Stimulated activated CD4-positive, alpha-beta T cell treated with anti-CD3 and anti-CD28 coated beads, TNF-alpha, amount 100 ng/mL, for 48 hours (primary cell): ENCODE measurements at places on chromosomes 13 and 19.

DNA sequence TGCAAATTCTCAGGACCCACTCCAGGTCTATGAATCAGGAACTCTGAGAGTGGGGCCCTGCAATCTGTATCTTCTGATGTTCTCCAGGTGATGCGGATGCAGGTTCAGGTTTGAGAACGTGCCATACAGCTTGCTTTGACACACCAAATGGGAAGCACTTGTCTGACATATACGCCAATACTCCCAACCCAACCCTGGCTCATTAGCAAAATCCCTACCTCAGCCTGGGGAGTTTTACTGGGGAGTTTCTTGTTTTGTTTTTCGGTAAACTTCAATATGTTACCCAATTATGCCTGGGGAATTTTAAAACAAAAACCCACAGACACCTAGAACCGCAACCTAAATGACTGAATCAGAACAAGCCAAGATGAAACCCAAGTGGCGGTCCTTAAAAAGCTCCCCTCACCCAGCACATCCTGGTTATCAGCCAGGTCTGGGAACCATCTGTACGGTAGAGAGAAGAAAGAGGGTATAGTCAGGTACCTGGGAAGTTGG lies 41.2 kb downstream of the ABCC4 start:
- DNase-seq, result no peak

DNA sequence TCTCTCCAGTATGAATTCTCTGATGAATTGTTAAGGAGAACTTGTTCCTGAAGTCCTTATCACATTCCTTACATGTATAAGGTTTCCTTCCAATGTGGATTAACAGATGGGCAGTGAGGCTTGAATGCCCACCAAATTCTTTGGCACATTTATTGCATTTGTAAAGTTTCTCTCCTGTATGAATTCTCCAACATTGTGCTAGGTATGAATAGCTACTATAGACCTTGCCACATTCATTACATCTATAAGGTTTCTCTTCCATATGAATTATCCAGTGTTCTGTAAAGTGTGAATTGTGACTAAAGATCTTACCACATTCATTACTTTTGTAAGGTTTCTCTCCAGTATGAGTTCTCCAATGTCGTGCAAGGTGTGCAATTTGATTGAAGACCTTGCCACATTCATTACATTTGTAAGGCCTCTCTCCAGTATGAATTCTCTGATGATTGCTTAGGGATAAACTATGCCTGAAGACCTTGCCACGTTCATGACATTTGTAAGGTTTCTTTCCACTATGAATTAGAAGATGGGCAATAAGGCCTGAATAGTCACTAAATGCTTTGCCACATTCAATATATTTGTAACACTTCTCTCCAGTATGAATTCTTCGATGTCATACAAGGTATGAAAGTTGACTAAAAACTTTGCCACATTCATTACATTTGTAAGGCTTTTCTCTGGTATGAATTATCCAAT lies 20.4 kb downstream of the ZNF578 start:
- no peak for DNase-seq

DNA sequence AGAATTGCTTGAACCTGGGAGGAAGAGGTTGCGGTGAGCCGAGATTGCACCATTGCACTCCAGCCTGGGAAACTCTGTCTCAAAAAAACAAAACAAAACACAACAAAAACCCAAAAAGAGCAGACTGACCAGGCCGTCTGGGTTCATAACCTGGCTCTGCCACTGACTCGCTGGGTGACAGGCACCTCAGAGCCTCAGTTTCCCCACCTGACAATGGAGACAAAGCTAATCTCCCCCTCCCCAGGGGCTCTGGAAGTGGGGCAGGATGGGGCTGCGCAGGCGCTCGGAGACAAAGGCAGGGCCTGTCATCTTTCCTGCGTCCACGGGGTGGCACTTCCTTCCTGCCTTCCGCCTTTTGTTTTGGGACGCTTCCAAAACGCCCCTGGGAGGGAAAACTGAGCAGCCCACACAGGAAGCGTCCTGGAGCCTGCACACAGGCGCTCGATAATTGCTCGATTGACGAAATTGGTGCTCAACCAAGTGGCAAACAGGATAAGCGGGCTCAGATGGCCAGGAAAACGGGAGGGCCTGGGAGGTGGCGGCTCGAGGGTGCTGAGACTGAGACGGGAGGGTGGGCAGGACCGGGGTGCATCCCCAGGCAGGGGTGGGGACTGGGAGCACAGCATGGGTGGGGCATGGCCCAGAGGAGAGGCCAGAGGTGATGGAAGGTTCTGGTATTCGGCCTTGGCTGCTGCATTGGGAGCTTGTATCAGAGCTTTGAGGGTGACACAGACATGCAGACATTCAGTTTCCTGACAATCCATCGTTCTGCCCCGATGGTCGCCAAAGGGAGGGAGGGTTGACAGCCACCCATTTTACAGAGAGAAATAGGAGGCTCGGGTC lies 17.8 kb downstream of the SPC24 start:
- peak; percentile 36 for DNase-seq

DNA sequence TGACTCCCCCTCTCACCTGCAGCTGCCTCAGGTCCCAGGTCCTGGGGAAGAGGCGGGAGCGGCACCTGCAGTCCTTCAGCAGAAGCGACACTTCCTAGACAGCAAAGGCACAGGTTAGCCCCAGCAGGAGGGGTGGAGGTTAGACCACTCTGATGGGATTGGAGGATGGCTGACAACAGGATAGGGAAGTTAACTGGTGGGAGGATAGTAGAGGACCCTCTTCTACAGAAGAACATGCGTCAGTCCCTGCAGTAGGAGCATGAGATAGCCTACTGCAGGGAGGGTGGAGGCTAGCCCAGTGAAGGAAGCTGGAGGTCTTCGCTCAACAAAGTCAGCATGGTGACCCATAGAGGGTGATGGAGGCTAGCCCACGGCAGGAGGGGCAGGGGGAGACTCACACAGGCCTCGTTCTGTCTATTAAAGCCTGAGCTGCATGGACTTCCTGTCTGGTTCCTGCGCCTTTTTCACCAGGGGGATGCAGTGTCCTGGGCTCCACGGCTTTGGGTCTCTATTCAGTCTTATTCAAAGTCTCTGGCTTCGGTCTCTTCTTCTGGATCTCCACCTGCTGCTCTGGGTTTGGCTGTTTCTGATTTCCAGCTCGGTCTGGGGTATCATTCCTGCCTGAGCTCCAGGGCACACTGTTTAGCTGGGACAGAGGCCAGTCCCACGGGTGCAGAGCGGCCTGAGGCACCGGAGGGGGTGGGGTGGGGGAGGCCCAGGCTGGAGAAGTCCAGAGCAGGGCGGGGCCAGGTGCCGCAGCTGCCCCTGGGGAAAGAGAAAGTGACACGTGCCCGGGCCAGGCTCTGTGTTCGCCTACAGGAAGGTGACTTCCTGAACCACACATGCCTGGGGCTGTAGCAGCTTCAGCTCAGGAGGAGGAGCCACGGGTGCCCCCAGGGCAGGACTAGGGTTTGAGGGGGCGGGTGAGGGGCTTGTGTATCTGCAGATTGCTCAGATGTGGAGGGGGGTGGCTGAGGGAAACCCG lies 7.3 kb downstream of the IFNL3 start:
- no peak for DNase-seq

DNA sequence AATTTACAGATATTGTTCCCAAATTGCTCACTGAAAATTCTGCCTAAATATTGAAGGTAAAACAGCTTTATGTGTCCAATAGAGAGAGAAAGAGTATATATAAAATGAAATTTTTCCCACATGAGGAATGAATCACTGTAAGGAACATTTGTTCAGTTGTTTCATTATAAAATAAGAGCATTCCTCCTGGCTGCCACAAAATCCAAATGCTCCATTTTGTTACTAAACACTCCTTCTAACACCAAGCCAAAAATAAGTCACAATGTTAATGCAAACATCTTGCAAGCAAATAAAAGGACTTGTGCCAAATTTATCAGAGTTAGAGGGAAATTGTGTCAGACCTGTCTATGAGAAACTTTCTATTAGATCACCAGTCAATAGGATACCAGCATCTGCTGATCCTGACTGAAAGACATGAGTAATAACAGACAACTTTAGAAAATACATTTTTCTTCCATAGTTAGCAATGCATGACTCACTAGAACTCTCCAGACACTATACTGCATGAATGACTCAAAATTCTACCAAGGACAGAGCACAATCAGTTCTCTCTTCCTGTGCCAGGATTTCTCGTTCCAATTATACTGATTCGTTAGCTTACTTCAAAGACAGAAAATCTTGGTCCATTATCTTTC lies 83.5 kb upstream of the FNDC3A start:
- no peak for DNase-seq

GRCh38 chr13:112637017-112637801 lies 49.3 kb upstream of the TUBGCP3 start:
- DNase-seq, result no peak

- DNase-seq, result no peak
Observed at GRCh38 chr19:51948975-51949374, 21.7 kb downstream of the ZNF613 start.

DNA sequence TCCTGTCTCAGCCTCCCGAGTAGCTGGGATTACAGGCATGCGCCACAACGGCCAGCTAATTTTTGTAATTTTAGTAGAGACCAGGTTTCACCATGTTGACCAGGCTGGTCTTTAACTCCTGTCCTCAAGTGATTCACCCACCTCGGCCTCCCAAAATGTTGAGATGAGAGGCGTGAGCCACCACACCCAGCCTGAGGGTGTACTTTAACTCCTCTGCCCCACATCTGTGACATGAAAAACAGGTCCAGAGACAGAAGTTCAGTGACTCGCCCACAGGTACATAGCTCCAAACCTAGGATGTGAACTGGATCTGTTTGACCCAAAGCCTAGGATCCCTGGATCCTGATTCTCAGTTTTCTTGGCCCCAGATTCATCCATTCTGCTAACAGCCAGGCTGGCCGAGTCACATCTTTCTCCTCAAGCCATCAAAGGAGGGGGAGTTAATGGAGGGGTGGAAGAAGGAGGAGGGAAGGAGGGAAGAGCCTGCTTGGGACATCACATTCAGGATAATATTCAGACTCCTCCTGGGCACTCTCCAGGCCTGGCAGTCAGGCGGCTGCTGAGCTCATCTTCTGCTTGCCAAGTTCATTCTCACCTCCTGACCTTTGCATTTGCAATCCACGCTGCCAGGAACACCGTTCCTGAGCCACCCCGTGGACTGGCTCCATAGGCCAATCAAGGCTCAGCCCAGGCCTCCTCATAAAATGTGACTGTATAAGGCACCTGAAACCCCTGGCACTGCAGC lies 3.1 kb downstream of the SPC24 start:
- DNase-seq, result no peak

- DNase-seq, result no peak
Observed at GRCh38 chr19:51272183-51272810, 21.4 kb downstream of the SIGLECL1 start.

- DNase-seq, result no peak
Observed at GRCh38 chr19:56400485-56400884, 3.6 kb upstream of the ZNF583 start.

DNA sequence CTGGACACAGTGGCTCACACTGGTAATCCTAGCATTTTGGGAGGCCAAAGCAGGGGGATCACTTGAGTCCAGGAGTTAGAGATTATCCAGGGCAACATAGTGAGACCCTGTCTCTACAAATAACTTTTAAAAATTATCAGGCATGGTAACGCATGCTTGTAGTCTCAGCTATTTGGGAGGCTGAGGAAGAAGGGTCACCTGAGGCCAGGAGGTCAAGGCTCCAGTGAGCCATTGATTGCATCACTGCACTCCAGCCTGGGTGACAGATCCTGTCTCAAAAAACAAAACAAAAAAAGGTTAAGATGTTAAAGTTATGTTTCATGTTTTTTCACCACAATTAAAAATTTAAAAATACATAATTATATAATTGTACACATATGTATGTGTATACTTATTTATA lies 19.2 kb upstream of the DIAPH3 start:
- no peak for DNase-seq

DNA sequence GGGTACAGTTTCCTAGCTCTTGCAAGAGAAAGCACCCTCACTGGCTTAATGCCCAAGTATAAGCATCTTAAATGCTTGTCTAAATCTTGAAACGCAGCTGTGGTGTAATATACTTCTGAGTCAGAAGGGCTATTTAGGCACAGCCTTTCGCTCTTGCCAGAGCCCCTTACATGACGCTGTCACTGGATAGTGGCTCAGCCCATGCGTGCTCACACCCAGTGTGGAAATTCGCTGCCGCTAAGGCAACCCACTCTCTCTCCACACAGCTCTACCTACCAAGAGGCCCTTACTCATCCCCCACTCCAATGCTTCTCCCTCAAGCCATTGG lies 24.0 kb downstream of the UQCRFS1 start:
- DNase-seq, result no peak

DNA sequence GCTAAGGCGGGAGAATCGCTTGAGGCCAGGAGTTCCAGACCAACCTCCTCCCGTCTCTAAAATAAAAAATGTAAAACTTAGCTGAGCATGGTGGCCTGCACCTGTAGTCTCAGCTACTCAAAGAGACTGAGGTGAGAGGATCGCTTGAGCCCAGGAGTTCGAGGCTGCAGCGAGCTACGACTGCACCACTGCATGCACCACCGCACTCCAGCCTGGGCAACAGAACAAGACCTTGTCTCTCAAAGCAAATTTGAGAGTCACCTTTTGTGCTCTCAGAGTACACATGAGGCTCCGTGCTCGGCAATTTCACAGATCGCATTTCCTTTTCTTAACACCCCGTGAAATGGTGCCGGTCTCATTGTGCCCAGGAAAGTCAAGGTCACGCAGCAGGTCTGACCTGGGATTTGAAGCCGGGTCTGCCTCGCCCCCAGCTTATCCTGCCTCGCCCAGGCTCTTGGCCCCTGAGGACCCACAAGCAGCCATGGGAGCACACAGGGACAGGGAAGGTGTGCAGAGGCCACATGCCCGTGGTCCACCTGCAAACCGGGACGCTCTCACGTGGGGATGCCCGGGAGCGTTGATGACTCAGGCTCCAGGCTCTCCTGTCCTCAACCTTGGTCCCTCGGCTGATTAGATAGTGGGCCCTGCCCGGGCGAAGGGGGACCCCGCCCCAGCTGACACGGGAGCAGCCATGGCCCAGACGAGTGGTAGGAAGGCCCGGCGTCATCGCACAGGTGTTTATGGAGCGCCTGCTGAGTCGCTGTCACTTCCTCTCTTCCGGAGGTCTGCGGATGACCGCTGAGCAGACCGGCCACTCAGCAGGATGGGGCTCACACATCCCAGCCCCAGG lies 1.1 kb upstream of the SMIM24 start:
- no peak for DNase-seq

DNA sequence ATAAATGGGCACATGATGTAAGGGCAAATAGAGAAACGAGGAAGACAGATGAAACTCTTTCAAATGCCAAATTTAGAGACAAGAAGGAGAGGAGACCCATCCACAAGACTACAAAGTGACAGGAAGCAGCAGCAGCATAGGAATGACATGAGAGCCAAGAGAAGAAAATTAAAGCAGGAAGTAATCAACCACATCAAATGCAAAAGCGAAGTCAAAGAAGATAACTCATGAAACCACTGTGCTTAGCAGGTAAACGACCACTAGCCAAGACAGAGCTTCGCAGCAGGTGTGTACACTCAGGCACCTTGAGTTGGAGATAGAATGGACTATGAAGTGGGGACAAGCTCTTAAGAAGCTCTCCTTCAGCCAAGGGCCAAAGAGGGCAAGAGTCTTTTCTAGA lies 64.1 kb downstream of the KLF12 start:
- no peak for DNase-seq
